ENCODE measurements at places on chromosomes 4 and X.

DNA sequence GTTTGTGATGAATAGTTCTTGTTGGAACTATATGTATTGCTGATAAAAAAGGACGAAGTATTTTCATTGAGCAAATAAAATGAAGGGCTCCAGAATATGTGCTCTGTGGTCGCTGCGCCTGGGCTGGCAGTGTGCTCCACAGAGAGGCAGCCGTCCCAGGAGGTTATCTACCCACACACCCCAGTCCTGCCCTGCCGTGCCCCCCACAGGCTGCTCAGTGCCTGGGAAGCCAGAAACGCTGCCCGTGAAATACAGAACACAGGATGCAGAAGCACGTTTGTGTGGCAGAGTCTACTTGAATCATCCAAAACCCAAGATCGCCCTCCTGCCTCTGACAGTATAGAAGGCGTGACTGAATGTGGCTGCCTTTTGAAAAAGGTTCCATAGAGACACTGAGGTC is 1.4 kb downstream of the CLDN22 start:
- no peak for DNase-seq

- DNase-seq, result peak; percentile 9
Measured at GRCh38 chr4:150501009-150501727, 80.8 kb upstream of the MAB21L2 start.

DNA sequence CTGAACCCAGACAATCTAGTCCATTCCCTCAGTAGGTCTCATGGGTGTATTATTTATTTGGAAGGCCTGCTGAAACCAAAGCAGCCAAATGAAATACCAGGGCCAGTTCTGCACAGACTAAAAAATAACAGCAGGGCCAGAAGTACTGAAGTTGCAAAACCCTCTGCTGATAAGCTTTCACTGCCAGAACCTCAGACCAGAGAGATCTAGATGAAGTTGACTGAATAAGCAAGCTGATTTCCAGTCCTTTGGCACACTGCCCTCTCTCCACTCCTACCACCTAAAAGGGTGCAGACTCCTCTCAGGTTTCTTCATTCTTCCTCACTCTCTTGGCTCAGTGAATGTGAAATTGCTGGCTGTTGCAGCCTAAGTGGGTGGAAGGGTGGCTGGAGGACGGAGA is 276.7 kb upstream of the KLF3 start:
- no peak for DNase-seq

- no peak for DNase-seq
Measured at GRCh38 chr4:5446595-5447226, 261.6 kb downstream of the EVC2 start.

DNA sequence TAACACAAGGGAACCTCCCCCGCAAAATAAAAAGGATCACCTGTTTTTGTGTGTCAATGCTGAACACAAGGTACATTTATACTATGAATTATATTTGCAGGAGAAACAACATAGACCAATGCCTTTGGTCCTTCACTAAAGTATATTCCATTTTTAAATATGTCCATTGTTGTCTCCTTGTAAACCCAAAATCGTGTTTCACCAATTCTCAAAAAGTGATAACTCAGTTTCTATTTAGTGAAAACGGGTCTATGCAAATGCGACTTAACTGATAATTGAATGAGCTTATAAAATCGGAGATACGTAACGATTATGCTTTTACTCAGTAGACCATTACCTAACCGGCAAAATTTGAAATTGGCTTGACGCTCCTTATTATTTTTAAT is 2.1 kb downstream of the BRWD3 start:
- no peak for DNase-seq

GRCh38 chrX:67545893-67546495 is 2.2 kb downstream of the AR start:
- DNase-seq, result no peak

DNA sequence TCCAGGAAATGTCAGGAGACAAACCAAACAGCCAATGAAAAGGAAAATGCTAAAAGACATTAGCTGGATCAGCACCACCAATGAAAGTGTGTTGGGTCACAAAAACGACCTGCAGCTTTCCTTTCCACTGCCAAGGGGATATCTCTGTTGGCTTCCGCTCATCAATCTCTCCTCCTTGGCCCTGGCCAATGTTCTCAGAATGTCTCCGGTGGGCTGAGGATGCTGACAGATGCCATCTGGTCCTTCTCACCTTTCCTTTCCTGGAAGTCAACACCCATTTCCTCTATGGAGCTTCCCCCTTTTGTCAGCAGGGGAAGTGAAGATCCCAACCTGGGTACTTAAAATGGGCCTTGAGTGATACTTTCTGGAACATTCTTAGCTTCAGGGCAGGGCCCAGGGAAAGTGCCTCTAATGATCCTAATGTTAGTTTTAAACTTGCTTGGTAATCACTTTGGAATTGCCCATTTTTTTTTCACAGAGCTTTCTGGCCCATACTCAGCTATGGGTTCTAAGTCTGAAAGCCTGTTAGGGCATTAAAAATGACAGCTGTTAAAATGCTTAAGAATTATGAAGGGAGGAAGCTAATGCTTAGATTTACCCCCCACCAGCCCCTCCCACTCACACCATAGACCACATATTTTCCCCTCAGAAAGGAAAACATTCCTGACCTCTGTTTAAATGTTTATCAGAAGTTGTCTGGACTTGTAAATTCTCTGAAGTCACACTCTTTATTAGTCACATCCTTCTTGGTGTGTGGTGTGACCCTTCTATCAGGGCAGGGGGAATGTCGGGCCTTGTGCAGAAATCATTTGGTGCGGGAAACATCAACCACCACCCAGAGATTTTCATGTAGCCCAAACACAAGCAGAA is 29.2 kb downstream of the IGFBP7 start:
- peak; percentile 81 for DNase-seq

DNA sequence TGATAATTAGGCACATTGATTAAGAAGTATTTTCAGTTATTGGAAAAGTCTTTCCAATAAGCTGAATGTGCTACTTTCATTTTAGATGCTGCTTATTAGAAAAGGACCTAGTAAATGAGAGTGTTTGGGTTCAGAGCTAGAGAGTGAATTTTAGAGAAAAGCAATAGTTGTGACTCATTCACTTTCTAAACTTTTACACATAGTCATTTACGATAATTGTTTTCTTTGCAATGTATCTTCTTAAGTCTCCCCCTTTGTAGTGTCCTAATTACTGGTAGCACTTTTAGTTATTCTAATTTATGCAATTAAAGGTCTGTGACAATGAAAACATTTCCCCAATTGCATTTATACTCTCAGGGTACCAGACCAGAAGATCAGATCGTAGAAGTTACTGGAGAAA is 1.3 kb downstream of the IL21 start:
- no peak for DNase-seq

- DNase-seq, result no peak
Measured at GRCh38 chr4:44538534-44538933, 89.9 kb upstream of the KCTD8 start.

DNA sequence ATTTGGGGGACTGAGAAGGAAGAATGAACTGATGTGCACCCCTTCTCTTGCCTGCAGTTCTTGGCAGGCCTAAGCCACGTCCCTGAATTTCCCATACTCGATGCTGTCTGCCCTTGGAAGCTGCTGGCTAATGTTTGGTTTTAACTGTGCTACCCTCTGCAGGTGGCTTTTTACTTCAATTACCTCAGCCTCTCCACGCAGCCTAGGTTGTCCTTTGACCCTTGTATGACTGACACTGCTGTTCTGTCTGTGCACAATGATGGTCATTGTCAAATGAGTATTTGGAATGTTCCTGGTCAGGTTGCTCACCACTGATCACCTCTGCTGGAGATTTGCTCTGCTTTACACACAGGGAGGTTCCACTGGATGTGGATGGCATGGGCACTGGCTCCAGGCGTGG is 137.1 kb downstream of the ZNF518B start:
- DNase-seq, result no peak

- peak; percentile 66 for DNase-seq
Measured at GRCh38 chr4:4852591-4853362, 6.7 kb upstream of the MSX1 start.

DNA sequence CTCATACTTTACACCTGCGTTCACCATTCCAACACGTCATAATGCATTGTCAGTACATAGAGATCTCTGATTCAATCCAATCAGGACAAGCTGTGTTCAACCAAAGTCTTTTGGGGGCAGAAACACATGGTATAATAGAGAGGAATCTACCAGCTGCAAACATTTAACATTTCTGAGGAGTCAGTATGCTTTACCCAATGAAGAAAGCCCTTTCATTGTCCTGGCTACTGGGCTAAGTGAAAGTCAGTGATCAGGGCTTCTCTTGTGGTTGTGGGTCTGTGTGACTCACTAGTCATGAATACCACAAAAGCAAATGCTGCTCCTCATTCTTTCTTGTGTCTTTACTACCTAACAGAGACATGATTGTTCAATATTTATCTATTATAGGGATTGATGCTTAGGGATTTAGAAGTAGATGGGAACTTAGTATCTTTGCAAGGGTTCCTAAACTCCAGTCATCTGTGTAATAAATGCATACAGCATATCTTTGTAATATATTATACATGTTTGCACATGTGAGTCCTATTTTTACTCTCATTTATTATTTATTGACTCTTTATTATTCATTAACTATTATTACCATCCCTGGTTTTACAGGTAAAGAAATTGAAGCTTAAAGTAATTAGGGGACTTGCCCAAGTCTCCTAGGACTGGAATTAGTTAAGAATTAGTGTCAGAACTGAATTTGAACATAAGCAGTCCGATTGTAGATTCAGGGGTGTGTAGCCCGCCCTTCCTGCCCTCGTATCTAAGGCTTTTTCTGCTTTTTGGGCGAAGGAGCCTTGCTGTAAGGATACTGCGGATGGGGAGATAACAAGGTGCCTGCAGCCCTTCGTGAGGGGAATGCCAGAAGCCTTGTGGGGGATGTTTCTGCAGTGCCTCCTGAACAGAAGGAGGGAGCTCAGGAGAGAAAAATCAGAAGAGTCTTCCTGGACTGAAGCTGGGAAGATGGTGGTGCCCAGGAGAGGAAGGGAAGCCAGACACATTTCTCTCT is 353.1 kb upstream of the BOD1L1 start:
- DNase-seq, result peak; percentile 80

- no peak for DNase-seq
Measured at GRCh38 chrX:114450911-114451310, 133.0 kb upstream of the HTR2C start.

DNA sequence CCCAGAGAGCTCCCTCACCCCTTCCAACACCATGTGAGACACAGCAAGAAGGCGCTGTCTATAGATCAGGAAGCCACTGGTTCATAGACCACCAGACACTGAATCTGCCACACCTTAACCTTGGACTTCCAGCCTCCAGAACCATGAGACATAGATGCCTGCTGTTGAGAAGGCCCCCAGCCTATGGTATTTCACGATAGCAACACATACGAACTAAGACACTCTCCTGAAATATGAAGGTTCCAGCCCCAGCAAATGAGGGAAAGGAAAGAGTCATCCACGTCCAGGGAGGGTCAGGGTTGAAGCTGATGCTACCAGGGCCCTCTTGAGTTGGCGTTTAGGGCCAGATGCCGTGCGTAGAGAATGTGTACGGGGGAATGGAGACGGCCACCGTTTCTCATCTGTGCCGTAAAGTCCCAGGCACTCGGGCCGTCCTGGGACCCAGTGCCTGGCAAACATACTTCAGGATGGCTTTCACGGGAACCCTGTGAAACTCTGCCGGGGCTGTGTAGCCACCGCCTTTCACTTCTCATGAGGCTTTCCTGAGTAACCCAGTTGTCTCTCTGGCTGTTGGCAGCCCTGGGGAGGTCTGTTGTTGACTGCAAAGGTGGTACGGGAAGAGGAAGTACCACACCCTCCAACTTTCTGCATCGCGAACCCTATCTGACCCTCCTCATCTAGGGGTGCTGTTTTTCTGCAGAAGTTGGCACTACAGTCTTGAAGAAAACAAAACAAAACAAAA is 17.7 kb upstream of the P2RY8 start:
- no peak for DNase-seq

DNA sequence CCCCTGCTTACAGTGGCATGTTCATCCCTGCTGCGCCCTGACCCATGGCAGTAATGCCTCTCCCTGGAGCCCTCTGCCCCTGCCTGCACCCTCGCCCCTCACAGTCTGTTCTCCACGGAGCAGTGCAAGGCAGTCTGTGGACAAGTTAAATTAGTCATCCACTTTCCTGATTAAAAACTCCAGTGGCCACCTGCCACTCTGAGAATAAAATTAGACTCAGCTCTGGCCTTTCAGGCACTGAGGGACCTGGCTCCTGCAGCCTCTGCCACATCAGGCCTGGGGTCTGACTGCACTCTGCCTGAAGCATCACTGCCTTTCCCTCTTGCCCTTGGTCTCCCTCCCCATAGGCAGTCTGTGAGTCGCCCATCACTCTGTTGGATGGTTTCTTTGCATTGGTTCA is 53.6 kb downstream of the GRK4 start:
- DNase-seq, result no peak

DNA sequence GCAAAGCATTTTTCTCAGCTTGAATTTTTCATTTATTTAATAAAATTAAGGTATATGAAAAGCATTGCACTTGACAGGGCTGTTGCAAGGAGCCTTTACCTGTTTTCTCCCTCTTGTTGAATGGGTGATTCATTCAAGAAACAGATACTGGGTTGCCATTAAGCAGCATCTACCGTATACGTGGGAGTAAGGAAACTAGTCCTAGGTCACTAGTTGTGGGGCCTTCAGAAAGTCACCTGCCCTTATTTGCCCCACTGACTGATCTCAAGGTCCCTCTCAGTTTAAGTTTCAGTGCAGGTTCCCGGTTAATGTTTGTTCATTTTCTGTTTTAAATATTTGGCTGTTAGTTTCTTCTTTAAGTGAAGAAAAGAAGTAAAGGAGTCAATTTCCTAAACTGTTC is 34.0 kb downstream of the LHFPL1 start:
- no peak for DNase-seq

All from ACHN (cell line).